ENCODE measurements at places on chromosomes 12 and 14.

GRCh38 chr12:78155546-78155945 lies 324.9 kb downstream of the NAV3 start:
- no peak for DNase-seq

- DNase-seq: no peak
These were observed 171.8 kb upstream of the NTF3 start for GRCh38 chr12:5260086-5260485.

- DNase-seq: no peak
These were observed 26.9 kb downstream of the GLIPR1L1 start for GRCh38 chr12:75361408-75361807.

DNA sequence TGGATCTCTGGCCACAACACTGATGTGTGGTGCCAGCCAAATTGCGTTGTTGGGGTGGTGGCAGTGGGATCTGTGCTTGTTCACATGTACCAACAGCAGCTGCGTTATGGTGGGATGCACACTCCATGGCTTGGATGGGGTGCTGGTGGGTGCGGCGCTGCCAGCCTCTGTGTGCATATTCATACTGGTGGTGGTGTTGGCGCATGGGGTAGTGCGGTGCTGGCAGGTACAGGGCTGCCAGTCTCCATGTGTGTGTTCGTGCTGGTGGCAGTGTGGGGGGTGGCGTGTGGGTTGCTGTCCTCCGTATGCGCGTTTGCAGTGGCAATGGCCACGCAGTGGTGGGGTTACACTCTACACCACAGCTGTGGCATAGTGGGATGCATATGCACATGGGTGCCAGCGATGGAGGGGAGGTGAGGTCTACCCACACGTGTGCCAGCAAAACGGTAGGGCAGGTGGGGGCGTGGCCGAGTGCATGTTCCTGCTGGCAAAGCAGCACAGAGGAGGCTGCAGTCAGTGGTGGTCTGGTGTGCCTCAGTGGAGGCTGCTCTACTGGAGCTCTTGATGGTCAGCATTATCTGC lies 26.5 kb downstream of the RAD51B start:
- no peak for DNase-seq

DNA sequence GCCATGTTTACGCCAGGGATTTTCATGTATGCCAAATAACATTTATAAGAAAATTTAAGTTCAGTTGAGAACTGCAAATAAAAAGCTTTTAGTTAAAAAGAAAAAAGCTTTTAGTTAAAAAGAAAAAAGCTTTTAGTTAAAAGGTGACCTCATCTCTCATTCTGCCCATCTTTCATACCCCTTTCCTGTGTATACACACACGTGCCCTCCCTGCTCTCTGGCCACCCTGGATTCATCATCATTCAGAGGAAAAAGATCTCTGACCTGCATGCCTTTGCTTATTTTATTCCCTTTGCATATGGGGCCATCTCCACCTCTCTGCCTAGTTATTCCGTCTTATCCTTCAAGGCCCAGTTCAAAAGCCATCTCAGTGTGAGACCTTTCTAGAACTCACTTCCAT lies 38.1 kb upstream of the CDK17 start:
- no peak for DNase-seq

DNA sequence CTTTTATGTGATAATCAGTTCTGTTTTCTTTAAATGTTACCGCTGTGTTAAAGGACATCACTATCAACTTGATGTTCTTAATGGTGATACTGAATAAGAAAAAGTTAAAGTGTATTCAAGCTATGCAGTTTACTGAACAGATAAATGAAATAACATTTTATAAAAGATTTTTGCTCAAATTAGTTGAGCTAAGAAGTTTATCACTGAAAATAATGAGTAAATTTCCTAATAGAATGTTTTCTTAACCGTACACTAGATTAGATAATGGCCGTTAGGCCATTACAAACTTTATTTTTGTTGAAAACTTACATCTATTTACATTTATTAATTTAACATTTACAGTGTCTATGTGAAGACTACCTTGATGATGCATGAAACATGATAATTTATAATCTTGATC lies 25.0 kb downstream of the ATF7IP start:
- no peak for DNase-seq

- peak; percentile 80 for DNase-seq
These were observed 114.5 kb downstream of the RAD51B start for GRCh38 chr14:67934087-67934486.

DNA sequence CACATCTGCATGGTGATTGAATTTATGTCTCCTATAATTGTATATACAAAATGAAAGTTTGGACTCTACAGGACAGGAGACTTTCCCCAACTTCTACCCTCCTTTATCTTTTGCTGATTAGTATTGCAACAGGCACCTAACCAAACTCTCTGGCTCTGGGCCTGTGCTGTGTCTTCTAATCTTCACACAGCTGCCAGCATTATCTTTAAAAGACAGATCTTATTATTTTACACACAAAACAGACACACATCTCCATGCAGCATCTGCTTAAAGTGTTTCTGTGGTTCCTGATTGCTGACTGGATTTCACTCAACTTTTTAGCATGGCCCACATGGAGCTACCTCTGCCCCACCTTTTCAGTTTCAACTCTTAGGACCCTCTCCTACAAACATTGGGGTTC lies 154.9 kb upstream of the PELI2 start:
- DNase-seq: no peak

DNA sequence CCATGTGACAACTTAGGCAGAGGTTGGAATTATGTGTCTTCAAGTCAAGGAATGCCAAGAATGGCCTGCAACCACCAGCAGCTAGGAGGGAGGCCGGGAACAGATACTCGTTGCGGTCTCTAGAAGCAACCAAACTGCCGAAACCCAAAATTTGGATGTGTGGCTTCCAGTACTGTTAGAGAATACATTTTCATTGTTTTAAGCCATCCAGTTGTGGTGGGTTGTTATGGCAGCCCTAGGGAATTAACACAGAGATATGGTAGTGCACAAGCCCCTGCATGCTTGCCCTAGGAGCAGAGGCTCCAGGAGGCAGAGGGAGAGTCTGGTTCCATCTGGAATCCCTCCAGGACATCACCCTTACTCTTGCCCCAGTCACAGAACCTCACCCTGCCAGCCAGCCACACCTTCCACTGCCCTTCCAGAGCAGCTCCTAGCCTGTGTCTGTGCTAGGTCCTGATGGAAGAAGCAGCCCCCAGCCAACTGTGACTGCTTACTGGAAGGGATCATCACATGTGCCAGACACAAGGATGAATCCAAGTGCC lies 19.5 kb downstream of the PITPNM2 start:
- DNase-seq: peak; percentile 40

DNA sequence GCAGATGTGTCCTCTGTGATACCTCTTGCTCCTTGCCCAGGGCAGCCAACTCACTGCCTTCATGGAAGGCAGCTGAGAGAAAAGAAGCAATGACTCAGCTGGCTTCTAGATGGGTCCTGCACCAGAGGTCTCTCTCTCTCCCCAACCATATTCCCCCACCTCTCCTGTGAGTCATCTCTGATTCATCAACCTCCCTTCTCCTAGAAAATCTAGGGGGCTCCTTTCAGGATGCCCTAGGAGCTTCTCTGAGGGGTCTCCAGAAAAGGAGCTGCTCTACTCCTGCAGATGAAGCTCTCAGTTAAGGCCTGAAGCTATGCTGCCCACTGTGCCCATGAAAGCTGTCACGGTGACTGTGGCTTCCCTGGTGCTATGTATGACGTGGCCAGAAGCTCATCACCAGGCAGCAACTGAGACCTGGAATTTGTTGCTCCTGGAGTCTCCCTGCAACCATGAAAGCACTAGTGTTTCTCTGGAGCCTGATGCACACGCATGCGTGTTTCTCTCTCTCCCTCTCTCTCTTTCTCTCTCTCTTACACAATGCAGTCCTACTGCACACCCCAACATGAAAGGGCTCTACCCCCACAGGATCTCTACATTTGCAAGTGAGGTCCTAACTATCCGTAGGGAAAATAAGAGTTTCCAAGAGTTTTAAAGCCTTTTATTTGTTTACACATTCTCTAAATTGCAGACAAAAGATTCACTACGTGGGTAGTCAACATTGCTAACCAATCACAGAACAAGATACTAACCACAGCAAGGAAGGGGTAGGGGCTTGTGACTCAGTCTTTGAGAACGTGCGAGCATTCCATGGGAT lies 285.3 kb downstream of the DPF3 start:
- peak; percentile 94 for DNase-seq

DNA sequence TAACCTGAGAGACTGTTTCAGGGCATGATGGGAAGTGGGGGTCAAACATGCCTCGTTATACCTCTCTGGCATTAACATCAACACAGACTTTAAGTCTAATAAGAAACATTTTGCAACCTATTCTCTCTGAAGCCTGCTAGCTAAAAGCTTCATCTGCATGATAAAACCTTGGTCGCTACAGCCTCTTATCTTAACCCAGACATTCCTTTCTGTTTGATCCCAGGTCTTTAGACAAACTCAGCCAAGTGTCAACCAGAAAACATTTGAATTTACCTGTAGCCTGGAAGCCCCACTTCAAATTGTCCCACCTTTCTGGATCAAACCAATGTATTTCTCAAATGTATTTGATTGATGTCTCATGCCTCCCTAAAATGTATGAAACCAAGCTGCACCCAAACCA lies 9.1 kb downstream of the PPP2R3C start:
- no peak for DNase-seq

GRCh38 chr12:41835556-41835955 lies 309.1 kb downstream of the GXYLT1 start:
- DNase-seq: no peak

DNA sequence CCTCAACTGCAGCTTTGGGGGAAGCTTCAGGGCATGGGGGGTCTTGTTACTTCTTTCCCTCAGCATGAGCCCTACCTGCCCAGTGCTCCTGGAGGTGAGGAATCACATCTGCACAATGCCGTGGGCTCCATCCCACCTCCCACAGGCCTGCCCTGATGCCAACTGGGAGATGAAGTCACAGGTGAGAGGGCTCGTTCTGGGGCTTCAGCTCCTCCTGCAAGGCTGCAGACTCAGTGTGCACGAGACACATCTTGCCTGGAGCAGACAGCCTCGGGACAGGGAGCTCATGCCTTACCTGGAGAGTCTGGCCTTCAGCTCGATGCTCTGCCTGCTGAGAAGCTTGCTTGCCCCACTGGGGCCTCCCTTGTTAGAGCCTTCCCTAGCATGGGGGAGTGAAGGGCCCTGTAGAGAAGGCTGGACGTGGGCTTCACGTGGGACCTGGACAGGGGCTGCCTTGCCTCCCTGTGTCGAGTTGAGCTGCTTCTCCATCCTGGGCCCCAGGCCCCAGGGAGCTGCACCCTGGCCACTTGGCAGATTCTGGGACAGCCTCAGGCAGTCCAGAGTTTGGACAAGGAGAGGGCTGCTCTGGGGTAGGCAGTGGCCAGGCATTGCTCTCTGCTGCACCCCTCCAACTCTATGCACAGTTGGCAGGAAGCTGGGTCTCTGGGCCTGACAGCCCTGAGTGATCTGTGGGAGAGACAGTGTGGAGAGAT lies 171.4 kb downstream of the KIF26A start:
- no peak for DNase-seq

GRCh38 chr12:66647034-66647691 lies 31.7 kb downstream of the GRIP1 start:
- peak; percentile 85 for DNase-seq

- DNase-seq: no peak
These were observed 11.1 kb downstream of the DICER1 start for GRCh38 chr14:95146079-95146771.

- DNase-seq: no peak
These were observed 506 bp downstream of the TMEM132D start for GRCh38 chr12:129903092-129903945.

- DNase-seq: peak; percentile 82
These were observed 17.2 kb downstream of the REM2 start for GRCh38 chr14:22900081-22900799.

Data from AG08395 (cell line).